ENCODE measurements at places on chromosomes 13 and 19.

- DNase-seq, result no peak
Observed at GRCh38 chr19:35202722-35203688, 25.5 kb downstream of the FAM187B start.

DNA sequence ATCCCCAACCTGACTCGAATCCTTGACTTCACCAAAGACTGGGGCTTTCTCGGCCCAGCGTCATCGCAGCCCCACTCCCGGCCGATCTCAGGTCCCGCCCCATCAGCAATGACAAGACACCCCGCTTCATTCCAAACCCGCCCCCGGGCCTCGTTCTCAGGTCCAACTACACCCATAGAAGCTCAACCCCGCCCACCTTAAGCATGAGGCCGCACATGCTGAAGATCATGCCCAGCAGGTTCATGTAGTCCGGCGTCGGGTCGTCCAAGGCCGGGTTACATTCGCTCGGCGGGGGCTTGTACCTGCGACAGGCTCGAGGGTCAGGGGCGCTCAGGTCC lies 2.3 kb downstream of the WDR83 start:
- no peak for DNase-seq

GRCh38 chr19:2491130-2491801 lies 15.3 kb downstream of the GADD45B start:
- peak; percentile 94 for DNase-seq

DNA sequence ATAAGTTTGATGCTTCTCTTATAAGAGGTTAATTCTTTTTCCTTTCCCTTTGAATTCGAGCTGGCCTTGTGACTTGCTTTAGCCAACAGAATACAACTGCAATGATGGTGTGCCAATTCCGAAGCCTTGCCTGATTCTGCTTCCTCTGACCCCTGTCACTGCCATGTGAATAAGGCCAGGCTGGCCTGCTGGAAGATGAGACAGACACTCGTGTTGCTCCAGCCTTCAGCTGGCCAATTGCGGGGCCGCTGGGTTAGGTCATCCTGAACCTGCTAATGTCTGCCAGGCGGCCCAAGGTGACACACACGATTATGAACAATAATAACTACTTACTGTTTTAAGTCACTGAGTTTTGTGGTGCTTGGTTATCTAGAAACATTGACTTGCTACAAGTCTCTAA lies 352.0 kb downstream of the MYO16 start:
- no peak for DNase-seq

- no peak for DNase-seq
Observed at GRCh38 chr13:39607876-39608275, 4.9 kb upstream of the LHFPL6 start.

- no peak for DNase-seq
Observed at GRCh38 chr13:110216398-110217041, 90.4 kb downstream of the COL4A1 start.

GRCh38 chr19:5102520-5102919 lies 133.6 kb downstream of the KDM4B start:
- no peak for DNase-seq

DNA sequence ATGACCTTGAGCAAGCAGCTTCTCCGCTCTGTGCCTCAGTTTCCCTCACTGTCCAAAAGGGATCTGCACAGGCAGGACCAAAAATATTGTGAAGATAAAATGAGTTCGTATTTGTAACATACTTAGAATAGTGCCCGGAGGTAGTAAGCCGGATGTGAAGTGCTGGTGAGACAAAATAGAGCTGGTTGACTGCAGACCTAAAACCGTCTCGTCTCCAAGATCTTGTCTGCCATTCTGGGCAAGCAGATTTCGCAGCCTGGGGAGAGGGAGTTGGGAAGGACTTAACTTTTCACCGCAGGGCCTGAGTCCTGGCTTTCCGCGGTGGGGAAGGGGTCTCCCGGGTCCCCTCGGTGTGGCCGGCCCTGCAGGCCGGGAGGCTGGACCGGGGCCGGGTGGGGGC lies 8.2 kb upstream of the BBC3 start:
- no peak for DNase-seq

DNA sequence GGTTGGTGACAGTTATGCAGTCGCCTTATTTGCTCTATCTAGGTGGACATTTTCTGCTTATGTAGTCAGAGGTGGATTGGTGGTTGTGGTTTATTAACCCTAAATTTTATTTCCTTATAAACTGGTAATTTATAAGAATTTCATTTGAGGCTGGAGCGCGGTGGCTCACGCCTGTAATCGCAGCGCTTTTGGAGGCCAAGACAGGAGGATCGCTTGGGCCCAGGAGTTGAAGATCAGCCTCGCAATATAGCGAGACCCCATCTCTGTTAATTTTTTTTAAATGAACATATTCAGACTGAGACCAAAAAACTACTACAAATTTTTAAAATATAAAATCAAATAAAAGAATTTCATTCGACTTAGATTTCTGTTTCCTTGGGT lies 810 bp downstream of the ZNF627 start:
- DNase-seq, result no peak

GRCh38 chr13:34425327-34425949 lies 516.6 kb upstream of the NBEA start:
- DNase-seq, result no peak

- DNase-seq, result no peak
Observed at GRCh38 chr13:91592056-91593014, 193.9 kb downstream of the GPC5 start.

- no peak for DNase-seq
Observed at GRCh38 chr13:75968103-75968838, 332.1 kb downstream of the LMO7 start.

DNA sequence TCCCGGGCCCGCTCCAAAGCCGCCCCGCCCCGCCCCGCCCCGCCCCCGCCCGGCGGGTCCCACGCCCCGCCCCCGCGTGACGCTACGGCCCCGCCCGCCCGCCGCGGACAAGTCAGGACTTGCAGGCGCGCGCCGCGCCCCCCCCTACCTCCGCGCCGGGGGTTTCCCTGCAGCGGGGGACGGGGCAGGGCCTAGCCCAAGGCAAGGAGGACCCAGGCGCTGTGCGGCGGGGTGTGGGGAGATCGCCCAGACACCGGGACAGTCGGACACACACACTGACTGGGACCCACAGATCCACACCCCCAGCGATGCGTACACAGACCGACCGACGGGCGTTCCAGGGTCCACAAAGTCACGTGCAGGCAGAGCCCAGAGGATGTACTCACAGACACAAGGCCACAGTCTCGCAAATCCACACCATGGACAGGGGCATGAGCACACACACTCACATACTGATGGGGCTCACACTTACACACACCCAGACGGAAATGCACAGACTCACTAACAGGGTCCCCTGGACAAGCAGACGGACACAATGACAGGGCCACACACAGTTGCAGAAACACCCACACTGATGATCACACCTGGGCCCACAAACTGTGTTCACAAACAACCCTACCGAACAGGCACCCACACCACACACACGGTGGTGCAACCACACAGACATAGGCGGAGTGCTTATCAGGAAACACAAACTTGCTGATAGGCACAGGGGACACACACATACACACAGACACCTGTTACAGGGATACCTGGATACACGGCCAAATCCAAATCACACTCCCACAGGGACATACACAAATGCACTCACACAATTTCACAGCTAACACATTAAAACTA lies 436 bp upstream of the BBC3 start:
- peak; percentile 79 for DNase-seq

- DNase-seq, result no peak
Observed at GRCh38 chr19:53193535-53194222, 521 bp upstream of the ZNF665 start.

DNA sequence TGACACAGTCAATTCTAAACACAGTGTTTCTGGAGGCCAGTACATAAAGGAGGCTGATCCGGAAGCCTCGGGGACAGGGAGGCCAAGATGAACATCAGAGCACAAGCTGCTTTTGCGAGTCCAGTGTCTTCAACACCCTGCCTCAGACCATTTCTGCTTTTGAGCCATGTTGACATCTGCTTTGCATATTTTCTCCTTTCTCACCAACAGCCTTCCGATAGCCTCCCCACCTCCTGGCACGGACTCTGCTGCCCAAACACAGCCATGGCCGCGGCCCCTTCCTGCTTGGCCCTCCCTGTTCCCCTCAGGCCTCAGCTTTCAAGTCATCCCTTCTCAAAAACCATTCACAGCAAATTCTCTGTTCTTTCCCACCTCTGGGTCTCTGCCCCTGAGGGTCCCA lies 3.6 kb downstream of the LRRC25 start:
- DNase-seq, result no peak

GRCh38 chr13:63435667-63436324 lies 2020.1 kb upstream of the PCDH20 start:
- DNase-seq, result no peak

GRCh38 chr13:47904241-47904640 lies 96.8 kb downstream of the SUCLA2 start:
- no peak for DNase-seq

GRCh38 chr13:113489549-113490495 lies 689 bp downstream of the DCUN1D2 start:
- DNase-seq, result peak; percentile 59

DNA sequence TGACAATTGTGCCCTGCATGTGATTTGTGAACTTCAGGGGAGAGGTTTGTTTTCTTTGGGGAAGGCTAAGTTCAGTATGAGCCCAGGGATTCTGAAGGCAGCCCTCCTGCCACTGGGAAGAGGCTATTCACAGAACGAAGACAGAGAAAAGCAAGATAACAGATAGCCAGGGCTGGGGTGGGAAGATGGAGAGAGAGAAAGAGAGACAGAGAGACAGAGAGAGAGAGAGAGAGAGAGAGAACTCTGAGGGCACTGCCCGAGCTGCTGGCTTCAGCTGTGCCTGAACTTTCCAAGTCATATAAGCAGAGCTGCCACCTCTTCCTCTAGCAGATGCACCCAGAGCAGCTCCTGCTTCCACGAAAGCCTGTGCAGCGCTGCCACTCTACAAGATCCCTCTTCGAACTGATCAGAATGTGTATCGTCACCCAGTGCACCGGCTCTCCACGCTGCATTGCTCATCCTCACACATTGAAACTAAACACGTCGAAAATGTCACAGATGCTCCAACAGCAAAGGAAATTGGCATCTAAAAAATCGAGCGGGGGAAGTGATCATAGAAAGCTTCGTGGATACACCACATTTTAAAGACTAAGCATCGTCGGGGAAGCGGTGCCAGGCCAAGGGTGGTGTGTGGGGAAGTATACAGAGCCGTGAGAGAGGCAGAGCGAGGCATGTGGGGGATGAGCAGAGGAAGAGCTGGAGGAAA lies 81.8 kb upstream of the SIAH3 start:
- DNase-seq, result no peak

DNA sequence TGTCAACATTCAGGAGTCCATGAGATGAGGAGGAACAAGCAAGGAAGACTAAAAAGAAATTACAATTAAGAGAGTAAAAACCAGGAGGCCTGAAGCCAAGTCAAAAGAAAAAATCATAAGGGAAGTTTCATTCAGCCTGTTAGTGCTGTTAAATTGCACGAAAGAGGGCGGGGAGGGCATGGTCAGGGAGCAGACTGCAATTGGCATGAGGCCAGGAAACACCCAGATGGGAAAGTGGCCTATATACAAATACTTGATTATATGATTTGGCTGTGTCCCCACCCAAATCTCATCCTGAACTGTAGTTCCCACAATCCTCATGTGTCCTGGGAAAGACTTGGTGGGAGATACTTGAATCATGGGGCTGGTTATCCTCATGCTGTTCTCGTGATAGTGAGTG lies 43.9 kb downstream of the TNFSF13B start:
- DNase-seq, result peak; percentile 11

DNA sequence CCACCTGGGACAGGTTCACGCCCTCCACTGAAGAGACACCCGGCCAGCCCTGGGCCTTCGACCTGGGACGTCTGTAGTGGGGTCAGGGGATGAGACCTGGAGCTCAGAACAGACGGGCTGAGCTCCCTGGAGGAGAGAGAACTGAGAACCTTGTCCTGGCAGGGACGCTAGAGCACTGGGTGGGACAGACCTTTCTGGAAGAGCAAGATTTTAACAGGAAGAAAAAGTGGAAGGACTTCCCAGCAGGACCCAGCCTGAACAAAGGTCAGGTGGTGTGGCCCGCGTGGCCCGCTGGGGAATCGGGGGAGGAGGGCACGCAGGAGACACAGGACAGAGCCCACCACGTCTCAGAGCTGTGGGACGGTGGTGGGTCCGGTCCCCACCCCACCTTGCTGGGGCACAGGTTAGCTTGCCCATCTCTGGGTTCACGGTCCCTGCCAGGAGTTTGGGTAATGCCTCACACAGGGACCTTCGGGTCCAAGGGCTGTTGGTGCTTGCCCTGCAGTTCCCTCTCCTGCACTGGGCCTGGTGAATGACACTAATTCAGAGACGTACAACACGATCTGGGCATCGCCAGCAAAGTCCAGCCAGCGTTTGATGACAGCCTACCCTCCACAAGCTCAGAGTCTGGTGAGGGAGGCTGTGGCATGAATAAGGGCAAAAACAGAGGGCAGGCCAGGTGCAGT lies 1.2 kb upstream of the EFNA2 start:
- no peak for DNase-seq

- no peak for DNase-seq
Observed at GRCh38 chr13:36345438-36346221, 564 bp downstream of the SPART start.

GRCh38 chr13:69495096-69495495 lies 612.5 kb upstream of the ATXN8OS start:
- DNase-seq, result no peak

GRCh38 chr13:40983725-40984667 lies 35.1 kb downstream of the ELF1 start:
- peak; percentile 37 for DNase-seq

DNA sequence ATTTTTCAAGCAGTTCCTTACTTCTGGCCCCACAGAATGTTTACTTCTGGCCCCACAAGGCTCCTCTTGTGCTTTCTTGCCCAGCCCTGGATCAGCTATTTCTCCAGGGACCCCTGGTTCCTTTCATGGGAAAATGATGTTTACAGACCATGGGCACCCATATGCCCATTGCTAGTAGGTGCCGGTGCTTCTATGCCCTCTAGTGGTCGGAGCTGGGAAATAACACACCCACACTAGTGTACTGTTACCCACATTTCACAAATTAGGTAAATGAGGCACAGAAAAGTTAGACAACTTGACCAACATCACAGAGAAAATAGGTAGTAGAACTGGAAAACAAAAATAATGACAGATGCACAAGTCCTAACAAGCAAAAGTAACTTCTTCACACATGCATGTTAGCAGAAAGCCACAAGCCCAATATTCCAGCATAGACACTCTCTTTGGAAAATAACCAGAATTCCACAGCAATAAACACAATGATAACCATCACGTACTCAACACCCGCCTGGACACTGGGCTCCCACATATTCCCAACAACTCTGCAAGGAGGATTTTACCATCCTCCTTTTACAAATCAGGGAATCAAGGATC lies 1.3 kb upstream of the CEACAM6 start:
- DNase-seq, result peak; percentile 35

GRCh38 chr13:23903906-23904280 lies 6.6 kb upstream of the C1QTNF9B start:
- no peak for DNase-seq

GRCh38 chr13:48715977-48716376 lies 62.2 kb downstream of the CYSLTR2 start:
- DNase-seq, result no peak

GRCh38 chr13:33125821-33126570 lies 109.8 kb downstream of the KL start:
- no peak for DNase-seq

- DNase-seq, result no peak
Observed at GRCh38 chr13:112111239-112111857, 44.4 kb downstream of the SOX1 start.

- no peak for DNase-seq
Observed at GRCh38 chr19:18291019-18291524, 9.7 kb upstream of the JUND start.

Data from COR-L47 (cell line).